Stimulated activated CD4-positive, alpha-beta T cell treated with anti-CD3 and anti-CD28 coated beads, Interleukin-1b, Interleukin-23, amount 100 ng/mL, for 1 hour (primary cell): ENCODE measurements at places on chromosomes 12 and 14.

DNA sequence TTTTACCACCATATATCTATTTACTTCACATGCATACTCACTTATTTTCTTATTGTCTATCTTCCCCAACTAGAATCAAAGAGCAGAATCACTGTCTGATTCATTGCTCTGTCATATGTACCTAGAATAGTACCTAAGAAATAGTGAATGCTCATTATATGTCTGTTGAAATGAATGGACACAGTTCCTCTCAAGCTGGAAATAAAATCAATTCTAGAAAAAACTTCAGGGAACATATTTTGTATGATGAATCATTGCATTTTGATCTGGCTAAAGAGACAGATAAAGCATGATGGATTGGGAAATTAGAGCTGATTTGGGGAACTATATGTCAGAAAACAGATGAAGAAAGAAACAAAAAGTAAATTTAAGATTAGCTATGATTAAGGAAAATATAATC lies 623.3 kb downstream of the C12orf50 start:
- DNase-seq, result no peak

- no peak for DNase-seq
Measured at GRCh38 chr14:98237939-98238338, 1034.1 kb downstream of the BCL11B start.

- no peak for DNase-seq
Measured at GRCh38 chr12:32201096-32201495, 94.4 kb downstream of the BICD1 start.

DNA sequence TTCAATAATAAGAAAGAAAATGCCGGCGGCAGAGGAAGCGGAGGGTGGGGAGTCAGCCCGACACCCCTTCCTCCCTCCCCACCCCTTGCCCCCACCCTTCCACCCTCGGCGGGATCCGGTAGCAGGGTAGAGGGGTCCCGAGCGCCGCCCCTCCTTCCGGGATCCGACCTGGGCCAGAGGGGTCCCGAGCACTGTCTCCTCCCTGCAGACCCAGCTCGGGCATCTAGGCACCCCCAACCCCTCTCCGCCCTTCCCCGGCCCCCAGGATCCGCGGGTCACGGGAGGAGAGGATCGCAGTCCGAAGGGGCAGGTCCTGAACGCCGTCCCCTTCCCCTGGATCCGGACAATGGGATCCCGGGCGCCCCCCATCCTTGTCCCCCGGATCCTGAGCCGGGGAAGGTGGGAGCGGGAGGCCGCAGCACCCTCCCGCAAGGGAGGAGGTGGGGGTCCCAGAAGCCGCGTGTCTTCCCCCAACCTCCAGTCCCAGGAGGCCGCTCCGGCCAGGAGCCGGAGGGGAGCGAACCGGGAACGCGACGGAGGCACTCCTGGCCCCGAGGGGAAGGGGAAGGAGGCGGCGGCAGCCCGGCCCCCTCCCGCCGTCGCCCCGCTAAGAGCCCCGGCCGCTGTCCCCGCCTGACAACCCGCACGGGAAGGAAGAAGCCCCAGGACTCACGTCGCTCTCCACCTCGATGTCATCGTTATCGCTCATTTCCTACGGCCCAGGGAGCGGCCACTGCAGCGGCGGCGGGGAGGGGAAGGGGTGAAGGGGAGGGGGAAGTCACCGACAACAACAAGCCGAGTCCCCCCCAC lies 481 bp downstream of the MAX start:
- DNase-seq, result peak; percentile 11

- no peak for DNase-seq
Measured at GRCh38 chr14:76420827-76421226, 44.9 kb downstream of the ESRRB start.

DNA sequence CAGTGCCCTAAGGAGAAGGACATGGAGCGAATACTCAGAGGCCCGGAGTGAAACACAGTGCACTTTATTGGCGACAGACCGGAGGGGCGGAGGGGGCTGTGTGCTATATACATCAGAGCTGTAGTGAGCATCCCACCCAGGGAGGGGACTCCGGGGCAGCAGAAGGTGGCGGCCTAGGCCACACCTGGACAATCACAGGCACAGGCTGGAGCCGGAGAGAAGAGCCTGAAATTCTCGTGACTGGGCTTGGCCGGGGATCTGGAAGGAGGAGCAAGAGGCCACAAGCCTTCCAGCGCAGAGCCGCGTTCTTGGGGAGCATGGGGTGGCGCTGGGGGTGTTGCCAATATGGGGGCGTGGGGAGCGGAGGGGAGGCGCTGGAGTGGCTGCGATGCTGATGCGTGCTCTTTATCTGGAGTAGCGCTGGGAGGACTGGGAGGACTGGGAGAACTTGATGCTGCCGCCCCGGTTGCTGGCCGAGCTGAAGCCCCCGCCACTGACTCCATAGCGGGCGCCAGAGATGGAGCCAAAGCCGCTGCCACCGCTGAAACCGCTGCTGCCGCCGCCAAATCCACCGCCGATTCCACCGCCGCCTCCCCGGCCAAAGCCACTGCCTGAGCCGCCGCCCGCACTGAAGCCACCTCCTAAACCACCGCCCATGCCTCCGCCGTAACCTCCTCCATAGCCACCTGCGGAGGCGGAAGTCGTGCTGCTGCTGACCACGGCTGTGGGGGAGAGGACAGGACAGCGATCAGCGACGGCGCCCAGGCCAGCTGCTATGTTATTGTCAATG lies 6.1 kb downstream of the KRT3 start:
- DNase-seq, result no peak

DNA sequence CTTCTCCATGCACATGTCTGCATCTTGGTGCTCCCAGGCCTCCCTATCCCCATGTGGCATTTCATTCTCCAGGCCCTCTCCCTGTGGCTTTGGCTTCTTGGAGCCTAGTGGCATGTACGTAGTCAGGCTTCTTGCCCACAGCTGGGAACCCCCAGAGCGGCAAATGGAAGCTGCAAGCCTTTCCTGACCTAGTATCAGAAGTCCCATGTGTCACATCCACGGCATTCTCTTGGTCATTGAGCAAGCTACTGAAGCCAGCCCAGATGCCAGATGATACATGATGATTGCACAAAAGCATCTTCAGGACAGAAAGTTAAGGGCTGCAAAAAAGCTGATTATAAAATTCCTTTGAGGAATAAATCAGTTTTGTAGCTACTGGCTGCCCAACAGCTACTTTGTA lies 154.9 kb downstream of the PELI2 start:
- DNase-seq, result no peak

GRCh38 chr12:118330421-118331018 lies 42.2 kb downstream of the TAOK3 start:
- DNase-seq, result no peak

DNA sequence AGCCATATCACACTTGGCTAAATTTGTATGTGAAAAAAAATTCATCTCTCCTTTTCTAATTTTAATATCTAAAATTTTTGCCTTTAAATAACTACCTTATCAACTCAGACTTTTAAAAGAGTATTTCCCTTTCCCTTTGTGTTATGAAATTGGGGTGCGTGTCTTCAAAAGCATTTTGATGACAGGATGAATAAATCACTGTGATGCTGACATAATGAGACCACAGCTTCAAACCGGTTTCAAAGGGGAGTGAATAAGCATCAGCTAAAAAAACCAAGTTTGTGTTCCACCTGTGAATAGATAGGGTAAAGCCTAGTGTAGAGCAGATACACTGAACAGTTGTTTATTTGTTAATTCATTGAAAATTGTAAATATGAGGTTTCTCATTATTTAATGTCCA lies 85.0 kb downstream of the LGR5 start:
- no peak for DNase-seq

GRCh38 chr14:61567838-61568571 lies 127.3 kb upstream of the HIF1A start:
- DNase-seq, result no peak

GRCh38 chr12:63814146-63814772 lies 30.2 kb upstream of the SRGAP1 start:
- DNase-seq, result no peak

GRCh38 chr12:67333649-67334048 lies 64.5 kb downstream of the CAND1 start:
- DNase-seq, result no peak

- DNase-seq, result no peak
Measured at GRCh38 chr14:75339059-75339458, 60.4 kb downstream of the FOS start.

GRCh38 chr14:23093991-23094665 lies 808 bp downstream of the ACIN1 start:
- DNase-seq, result no peak

- DNase-seq, result no peak
Measured at GRCh38 chr12:118377021-118377883, 897 bp downstream of the SUDS3 start.

DNA sequence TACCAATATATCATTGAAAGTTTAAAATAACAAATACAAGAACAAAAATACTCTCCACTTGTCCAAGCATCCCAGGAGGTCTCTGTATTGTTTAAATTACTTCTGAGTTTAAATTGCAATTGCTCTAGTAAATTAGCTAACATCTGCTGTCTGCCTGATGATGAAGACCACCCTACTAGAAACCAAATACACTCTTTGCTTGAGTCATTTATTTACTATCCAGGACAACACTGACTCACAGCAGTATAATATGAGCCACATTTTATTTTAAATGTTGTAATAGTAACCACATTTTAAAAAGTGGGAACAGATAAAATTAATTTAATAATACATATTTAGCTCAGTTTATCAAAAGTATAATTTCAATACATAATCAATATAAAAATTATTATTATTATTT lies 62.9 kb upstream of the EEA1 start:
- DNase-seq, result no peak

DNA sequence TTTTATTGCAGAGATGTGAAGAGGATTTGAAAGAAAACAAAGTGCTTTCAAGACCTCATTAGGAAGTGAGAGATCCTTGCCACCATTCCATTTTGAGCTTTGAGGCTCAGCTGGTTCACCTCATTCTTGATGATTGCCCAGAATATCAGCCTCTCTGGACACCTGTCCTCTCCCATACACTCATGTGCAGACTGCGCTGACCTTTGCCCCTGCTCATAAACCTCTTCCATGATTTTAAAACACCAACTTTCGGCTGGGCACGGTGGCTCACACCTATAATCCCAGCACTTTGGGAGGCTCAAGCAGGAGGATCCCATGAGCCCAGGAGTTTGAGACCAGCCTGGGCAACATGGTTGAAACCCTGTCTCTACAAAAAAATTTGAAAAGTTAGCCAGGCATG lies 8.9 kb downstream of the COX14 start:
- no peak for DNase-seq

- no peak for DNase-seq
Measured at GRCh38 chr12:6607751-6608591, 792 bp upstream of the CHD4 start.

GRCh38 chr12:20557096-20557495 lies 138.0 kb upstream of the SLCO1C1 start:
- no peak for DNase-seq

DNA sequence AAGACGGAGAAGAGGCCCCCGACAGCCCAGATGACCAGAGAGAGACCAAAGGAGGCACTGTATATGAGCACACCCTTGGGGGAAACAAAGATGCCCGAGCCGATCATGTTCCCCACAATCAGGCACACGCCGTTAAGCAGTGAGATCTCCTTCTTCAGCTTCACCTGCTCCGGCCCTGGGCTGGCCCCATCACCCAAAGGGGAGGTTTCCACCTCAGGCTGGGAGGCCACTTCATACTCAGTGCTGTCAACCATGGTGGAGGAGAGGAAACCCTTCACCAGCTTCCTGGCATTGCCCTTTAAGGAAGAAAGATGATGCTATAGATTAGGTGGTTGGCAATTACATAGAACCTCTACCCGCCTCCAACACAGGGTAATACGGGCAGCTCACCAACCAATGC lies 2.1 kb downstream of the SLC7A7 start:
- DNase-seq, result no peak

GRCh38 chr14:35964697-35965286 lies 138.7 kb downstream of the BRMS1L start:
- DNase-seq, result no peak

DNA sequence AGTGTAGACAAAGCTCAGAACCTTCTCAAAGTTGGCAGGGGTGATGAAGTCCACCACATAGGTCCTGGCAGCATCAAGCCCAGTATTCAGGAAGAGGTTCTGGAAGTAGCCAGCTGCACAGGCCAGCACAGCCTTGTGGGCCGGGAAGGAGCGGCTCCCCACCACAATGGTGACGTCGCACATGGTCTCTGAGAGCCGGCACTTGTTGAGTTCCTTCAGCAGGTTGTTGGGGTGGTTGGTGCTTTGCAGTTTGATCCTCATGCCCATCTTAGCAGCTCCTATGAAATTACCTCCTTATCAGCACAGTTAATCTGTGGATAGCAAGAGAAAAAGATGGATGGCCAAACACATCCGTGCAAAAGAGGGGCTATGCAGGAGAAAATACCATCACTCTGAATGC lies 1.7 kb downstream of the ZBTB39 start:
- DNase-seq, result no peak

DNA sequence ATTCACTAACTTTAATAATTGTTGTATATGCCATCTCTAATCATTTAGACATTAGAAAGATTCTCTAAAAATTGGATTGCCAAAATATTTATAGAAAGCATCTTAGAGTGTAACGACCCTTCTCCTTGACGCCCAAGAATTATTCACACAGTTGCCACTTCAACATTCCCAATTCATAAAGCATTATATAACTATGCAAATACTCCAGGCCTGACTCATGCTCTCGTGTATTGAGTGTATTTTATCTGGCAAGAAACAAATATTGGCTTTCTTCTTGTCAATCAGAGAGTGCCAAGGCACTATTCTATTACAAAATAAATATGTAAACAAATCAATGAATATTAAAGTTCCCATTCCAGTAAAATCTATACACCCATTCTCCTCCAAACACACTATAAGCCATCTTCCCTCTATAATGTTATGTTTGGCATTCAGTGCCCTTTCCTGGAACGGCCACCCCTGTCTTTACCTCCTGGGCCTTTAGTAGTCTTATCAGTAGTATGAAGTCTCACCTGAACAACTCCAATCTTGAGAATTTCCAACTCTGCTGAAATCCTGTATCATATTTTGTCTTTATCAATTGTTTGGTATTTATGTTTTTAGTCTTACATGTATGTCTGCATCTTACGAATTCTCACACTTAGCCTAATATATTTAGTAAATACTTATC lies 182.6 kb downstream of the PIK3C2G start:
- DNase-seq, result no peak

DNA sequence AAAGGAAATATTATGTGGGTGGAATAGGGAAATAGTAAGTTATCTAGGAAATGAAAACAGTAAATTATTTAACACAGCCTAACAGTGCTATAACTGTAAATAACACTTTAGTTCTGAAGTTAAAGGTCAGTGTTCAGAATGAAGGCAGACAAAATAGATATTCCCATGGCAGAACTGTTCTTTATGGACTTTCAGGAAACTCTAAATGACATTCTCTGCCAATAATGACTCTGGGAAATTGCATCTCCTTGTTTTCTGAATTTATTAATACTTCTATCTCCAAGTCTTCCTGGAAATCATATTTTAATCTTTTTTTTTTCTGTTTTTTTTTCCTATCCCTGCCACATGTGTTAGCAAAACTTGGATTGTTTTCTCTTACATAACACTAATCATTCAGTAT lies 101.4 kb downstream of the PDE3A start:
- no peak for DNase-seq

- no peak for DNase-seq
Measured at GRCh38 chr14:100965296-100965695, 61.8 kb upstream of the RTL1 start.
